ENCODE measurements at places on chromosomes 11 and 22. TPM values are rescaled to one million over a fixed set of nuclear protein-coding genes. Genes with fewer than 3 reads are reported as not detected.

Gene GGTLC2
- not detected for total RNA-seq

Gene BID
- total RNA-seq = 9.7 TPM

Gene NOX4
- 0.09 TPM for total RNA-seq

Gene SCN4B
- total RNA-seq = 1.1 TPM

Gene CENATAC
- total RNA-seq = 16.3 TPM

Gene LRRC4C
- 0.04 TPM for total RNA-seq

Gene GDPD4
- total RNA-seq = not detected
